ENCODE measurements at places on chromosomes 12 and 14.

DNA sequence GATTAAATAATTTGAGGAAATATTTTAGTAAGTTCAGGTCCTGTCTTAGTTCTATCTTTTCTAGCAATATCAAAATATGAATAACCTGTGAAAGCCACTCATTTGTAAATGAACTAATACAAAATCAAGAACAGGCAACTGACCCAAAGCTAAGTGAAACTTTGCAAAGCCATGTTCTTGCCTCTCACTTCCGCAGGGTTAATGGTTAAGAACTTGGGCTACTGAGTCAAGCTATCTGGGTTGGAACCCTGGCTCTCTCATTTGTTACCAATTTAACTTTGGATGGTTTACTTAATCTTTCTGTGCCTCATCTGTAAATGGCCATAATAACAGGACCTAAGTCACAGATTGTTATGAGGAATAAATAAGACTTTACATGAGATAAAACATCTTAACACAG, 2.8 kb downstream of the KIF21A start:
- DNase-seq = no peak

- no peak for DNase-seq
Observed at GRCh38 chr12:128755566-128755965, 68.2 kb downstream of the SLC15A4 start.

GRCh38 chr14:35072226-35072625, 26.2 kb downstream of the FAM177A1 start:
- no peak for DNase-seq

DNA sequence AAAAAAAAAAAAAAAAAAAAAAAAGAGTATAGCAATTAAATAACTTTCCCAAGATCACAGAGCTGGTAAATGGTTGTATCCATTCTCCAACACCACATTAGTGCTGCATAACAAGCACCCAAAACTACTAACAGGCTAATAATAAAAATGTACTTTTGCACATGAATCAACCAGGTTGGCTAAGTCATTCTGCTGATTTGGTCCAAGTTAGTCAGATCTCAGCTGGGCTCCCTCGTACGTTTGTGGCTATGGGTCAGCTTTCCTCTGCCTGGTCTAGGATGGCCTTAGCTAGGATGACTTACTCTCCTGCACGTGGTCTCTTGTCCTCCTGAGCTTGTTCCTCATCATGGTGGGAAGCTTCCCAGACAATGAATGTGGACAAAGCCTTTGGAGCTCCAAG, 7.9 kb upstream of the PLEKHG6 start:
- no peak for DNase-seq

DNA sequence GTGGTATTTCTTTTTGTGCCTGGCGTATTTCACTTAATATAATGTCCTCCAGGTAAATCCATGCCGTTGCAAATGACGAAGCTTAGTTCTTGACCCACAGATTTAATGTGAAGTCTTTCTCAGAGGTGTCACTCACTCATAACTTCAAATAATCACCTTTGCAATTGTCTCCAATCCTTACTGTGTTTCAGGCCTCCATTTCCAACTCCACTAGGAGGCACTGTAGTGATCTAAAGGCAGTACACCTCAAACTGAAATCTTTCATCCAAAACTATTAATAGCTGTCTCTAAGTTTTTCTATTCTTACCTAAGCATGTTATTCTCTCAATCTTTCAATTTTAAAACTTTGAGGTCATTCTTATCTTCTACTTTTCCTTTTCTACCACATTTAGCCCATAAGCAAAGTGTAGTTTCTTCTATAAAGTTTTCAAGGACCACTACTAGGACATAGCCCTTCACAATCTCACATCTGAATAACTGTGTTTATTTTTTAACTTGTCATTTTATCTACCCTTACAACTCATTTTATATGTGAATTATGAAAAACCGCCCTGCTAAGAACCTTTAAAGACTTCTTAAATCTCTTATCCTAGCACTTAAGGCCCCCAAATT, 25.5 kb upstream of the FBXO34 start:
- no peak for DNase-seq

- DNase-seq = no peak
Observed at GRCh38 chr12:131194166-131194565, 240.5 kb downstream of the ADGRD1 start.

DNA sequence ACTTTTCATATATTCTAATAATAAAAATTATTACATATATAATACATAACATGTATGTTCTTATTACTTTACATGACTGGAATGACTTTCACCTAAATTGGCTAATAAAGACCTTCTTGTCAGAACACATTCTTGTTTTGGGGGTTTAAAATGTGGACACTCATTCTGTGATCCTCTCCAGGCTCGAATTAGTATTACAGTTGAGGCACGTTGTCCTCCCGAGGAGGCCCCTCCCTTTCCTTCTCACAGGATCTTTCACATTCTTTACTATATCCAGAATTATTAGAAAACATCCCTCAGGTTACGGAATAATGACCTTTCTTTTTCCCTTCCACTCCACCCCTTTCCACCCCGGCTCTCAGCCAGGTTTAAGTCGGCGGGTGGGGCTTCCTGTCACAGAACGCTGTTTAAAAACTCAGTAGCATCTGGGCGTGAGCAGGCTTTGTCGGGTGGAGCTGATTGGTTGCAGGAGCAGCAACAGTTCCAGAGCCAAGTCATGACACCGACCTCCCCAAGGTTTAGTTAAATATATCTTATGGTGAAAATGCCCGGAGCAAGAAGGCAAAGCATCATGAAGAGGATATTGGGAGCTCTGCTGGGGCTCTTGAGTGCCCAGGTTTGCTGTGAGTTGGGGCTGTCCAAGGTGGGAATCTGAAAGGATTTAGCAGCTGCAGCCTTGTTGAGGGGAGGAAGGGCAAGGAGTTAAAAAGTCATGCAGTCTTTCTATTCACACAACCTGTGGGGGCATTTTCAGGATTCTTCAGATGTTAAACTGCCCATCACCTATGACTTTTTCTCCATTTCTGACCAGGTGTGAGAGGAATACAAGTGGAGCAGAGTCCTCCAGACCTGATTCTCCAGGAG, 396.7 kb upstream of the OR4E1 start:
- peak; percentile 57 for DNase-seq
